ENCODE measurements at places on chromosomes 6 and 20. TPM values are rescaled to one million over a fixed set of nuclear protein-coding genes. Genes with fewer than 3 reads are reported as not detected.

Gene MROH8
- 2.1 TPM for total RNA-seq

Gene LY6G6F
- total RNA-seq, result 2.2 TPM

Gene TFAP2D
- total RNA-seq, result not detected

Gene RSPO4
- total RNA-seq, result 11.2 TPM

Gene GCNT2
- total RNA-seq, result 97.4 TPM

Gene MATN4
- total RNA-seq, result 0.44 TPM

Gene MAP3K5
- total RNA-seq, result 42.0 TPM

Gene SLC22A2
- not detected for total RNA-seq

Gene CAGE1
- total RNA-seq, result not detected

Gene BANF2
- total RNA-seq, result not detected

Gene SNAP91
- total RNA-seq, result not detected

Gene IL17A
- not detected for total RNA-seq

Gene BIRC7
- total RNA-seq, result 4.2 TPM

Gene LINC00237
- not detected for total RNA-seq

Gene LPIN3
- 78.6 TPM for total RNA-seq
